Ureter (tissue), 1 donor: ENCODE measurements at places on chromosomes 11 and 22. TPM values are rescaled to one million over a fixed set of nuclear protein-coding genes. Genes with fewer than 3 reads are reported as not detected.

The SH3BP1 gene
- total RNA-seq = 56.2 TPM

The OR5F1 gene
- not detected for total RNA-seq

The MYRF gene
- total RNA-seq = 4.7 TPM

The MMP12 gene
- not detected for total RNA-seq

GRCh38 chr11:94742665-94743064 is 25.5 kb upstream of the AMOTL1 start:
- no peak for DNase-seq

DNA sequence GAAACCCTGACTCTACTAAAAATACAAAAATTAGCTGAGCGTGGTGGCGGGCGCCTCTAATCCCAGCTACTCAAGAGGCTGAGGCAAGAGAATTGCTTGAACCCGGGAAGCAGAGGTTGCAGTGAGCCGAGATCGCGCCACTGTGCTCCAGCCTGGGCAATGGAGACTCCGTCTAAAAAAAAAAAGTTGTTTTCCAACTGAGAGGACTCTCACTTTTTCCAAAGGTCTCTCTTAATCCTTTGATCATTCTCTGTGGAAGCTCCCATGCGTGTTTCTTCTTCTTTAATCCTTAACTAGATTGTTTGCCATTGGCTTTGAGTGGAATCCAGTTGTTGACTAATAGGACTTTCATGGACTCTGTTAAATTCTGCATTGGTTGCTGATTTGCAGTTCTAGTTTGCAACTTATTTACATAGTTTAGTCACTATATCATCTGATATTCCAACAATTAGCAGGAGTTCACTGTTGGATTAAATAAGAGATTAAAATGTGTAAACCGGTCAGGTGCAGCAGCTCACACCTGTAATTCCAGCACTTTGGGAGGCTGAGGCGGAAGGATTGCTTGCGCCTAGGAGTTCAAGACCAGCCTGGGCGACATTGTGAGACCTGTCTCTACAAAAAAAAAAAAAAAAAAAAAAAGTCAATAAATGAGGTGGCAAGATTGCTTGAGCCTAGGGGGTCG is 79.7 kb downstream of the C22orf31 start:
- no peak for DNase-seq

GRCh38 chr11:34379079-34379478 is 21.3 kb upstream of the ABTB2 start:
- DNase-seq = no peak

GRCh38 chr22:49925525-49926128 is 7.2 kb downstream of the CRELD2 start:
- DNase-seq = no peak

DNA sequence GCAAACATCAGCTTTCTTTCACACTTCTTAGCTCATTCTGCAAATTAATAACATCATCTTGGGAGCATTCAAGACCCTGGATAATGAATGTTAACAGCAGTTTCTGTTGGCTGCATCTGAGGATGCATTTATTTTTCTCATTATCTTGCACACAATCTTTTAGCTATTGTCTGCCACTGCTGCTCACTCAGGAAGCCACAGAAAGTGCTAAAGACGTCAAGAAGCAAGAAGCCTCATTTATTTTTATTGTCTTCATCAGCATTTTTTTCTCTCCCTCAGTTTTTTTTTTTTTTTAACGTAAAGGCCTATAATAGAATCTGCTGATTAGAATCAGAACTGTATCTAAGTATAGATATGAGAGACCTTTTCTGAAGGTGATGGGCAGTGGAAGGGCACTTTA is 1339.4 kb downstream of the FAM181B start:
- DNase-seq = no peak

- no peak for DNase-seq
These were observed 883 bp upstream of the VPREB3 start for GRCh38 chr22:23754980-23755636.

- DNase-seq = no peak
These were observed 14.5 kb downstream of the FEZ1 start for GRCh38 chr11:125481531-125481930.

- DNase-seq = no peak
These were observed 10.9 kb downstream of the PIH1D2 start for GRCh38 chr11:112062923-112063322.

DNA sequence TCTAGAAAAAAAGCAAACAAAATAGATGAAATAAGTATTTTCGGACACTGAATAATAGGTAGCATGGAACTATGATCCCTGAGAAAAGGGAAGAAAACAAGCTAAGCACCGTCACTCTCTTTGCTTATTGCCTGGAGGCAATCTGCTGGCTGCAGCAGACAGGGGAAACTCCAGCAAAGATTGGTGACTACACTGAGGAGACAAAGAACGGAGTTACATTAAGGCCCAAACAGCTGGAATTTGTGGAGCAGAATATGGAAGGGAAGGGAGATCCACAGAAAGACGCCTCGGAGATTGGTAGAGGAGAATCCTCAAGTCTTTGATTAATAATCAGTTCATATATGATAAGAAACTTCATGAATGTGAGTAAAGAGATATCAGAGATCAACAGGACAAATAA is 150.2 kb downstream of the TYR start:
- DNase-seq = no peak

GRCh38 chr22:20089226-20089976 is 9.4 kb downstream of the DGCR8 start:
- DNase-seq = no peak

DNA sequence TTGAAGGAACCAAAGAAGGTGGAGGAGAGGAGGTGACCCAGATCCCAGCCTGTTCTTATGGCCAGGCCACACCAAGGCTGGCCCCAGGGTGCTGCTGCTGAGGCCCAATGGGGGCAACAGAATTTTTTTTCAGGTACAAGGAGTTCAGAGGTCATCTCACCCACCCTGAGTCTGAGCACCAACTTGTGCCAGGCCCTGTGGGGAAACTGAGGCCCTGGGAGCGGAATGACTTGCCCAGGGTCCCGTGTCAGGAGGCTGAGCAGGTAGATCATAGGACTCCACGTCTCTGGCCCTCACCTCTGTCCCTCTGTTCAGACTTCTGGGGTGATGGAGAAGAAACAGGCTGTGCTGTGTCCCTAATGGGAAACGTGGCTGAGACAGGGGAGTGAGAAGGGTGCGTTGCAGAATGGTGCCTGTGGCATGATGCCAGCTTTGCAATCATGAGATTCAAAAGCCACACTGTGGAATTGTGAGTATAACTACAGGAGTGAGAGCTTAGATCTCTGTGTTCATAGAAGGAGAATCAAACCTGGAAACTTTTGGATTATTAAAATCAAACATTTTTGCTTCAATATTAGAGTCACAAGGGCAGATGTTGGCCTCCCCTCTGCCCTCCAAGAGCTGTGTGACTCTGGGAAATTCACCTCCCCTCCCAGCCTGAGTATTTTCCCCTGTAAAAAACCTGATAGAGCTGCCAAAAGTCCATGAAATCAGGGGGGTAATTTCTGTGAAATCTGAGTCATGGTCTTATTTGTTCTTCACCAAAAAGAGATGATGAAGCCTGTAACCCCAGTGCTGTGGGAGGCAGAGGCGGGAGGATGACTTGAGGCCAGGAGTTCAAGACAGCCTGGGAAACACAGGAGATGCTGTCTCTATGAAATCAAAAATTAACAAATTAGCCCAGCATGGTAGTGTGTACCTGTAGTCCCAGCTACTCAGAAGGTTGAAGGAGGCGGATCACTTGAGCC is 874 bp downstream of the APOL1 start:
- no peak for DNase-seq

GRCh38 chr11:128424271-128424711 is 163.1 kb downstream of the ETS1 start:
- DNase-seq = no peak

DNA sequence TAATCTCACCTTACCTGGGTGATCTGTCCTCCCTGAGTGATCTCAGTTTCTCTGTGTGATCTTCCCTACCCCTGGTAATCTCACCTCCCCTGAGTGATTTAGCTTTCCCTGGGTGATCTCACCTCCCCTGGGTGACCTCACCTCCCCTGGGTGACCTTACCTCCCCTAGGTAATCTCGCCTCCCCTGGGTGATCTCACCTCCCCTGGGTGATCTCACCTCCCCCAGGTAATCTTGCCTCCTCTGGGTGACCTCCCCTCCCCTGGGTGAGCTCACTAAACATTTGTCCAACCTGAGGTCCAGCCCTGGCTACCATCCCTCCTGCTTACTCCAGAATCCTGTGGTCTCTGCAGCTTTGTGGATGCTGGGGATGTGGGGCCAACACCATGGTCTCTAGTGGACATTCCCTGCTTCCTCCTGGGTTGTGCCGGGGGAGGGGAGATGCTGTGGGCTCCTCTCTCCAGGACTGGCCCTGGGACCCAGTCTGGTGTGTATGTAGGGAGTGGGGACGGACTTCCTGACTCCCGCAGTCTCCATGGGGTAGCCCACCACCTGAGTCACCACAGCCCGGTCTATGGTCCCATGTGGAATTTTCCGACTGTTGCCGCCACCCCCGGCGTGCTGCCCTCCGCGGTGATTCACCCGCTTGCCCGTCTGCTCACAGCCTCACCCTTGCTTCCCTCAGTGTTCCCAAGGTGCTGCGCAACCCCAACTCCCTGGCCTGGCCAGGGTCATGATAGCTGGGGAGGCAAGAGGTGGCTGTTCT is 9.9 kb downstream of the LSP1 start:
- DNase-seq = no peak

DNA sequence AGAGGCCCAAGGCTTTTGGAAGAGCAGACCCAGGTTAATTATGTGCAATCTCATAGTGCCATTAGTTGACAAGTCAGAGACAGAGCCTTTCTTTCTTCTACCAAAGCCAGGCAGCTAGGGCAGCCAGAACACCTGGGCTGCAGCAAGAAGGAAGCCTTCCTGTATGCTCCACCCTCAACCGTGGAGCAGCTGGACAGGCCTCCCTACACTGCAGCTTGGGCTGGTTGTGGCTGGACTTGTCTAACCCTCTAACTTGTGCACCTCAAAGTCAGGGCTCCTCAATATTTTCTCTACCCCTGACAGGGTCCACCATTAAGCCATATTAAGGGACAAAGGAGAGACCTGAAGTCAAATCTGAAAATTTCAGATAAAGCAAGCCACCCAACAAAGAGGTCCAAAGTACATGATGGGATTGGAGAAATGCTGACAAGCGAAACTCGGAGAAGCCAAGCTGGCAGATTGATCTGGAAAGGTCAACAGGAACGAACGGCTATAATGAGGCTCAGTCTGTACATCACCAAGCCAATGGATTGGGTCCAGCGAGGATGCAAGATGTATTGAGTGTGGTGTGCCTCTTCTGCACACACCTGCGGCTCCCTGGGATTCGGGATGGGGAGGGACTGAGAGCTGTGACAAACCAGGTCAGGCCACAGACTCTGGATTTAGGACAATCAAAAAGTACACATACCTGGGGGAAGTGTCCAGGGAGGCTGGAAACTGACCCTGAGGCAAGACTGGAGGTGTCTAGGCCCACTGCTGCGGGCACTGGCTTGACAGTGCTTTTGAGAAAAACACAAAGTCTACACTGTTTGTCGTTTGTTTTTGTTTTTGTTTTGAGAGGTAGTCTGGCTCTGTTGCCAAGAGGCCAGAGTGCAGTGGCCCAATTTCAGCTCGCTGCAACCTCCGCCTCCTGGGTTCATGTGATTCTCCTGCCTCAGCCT is 11.7 kb upstream of the SLC43A3 start:
- no peak for DNase-seq

DNA sequence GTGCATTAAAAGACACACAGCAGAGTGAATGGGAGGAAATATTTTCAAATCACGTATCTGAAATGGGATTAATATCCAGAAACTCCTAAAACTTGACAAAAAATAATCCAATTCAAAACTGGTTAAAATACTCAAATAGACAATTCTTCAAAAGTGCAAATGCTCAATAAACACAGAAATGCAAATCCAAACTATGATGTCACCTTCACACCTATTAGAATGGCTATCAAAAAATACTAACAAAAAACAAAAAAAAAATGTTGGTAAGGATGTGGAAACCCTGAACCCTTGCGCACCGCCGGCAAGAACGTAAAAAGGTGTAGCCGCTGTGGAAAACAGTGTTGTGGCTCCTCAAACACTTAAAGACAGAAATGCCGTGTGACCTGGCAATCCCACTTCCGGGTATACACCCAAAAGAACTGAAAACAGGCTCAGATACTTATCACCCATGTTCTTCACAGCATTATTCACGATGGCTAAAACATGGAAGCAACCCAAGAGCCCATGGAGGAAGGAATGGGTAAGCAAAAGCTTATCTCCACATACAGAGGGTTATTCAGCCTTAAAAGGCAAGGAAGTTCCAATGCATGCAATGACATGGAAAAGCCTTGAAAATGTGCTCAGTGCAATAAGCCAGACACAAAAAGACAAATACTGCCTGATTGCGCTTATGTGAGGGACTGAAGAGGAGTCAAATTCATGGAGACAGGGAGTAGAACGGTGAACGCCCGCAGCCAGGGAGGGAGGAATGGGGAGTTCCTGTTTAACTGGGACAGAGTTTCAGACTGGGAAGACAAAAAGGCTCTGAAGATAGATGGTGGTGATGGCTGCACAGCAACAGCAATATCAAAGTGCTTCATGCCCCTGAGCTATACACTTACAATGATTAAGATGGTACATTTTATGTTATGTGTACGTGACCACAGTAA is 19.6 kb downstream of the BRD1 start:
- DNase-seq = no peak

DNA sequence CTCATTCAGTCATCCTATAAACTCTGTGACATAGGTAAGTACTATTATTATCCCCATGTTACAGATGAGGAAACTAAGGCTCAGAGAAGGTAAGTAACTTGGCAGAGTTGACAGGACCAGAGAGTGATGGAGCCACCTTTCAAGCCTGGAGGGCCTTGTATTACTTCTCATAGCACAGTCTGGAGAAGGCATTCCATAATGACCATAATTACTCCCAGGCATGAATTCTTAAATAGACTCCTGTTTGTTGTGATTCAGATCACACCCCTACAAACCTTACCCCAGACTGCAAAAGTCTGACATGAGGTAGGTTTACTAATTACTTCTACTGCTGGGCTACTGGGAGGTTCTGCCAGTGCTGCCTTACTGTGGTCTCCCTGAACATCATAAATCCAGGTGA is 77.0 kb downstream of the CD44 start:
- no peak for DNase-seq
